ENCODE measurements at places on chromosomes 2 and 18.

DNA sequence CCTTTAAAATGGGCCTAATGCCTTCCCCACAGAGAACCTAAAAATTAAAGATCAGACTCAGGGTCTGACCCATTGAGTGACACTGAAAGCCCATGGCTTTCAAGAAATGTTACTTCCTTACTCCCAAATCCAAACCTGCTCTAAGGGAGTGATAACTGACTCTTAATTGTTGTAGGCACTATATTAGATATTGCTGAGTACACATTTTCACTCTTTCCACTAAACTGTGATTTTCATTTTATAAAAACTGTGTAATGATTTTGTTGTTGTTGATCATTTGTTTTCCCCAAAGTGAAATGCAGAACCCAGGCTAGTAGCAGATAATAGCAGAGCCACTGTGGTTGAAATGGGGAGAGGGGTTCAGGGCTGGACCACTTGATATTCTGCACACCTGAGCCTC is 87.1 kb downstream of the LRRTM1 start:
- H3K4me1 ChIP-seq = no peaks in the 10 kb centered on the region
- H3K36me3 ChIP-seq = no peaks in the 10 kb centered on the region
- no peaks in the 10 kb centered on the region for H3K27me3 ChIP-seq
- no peak for DNase-seq
- H3K27ac ChIP-seq = no peak overlapping the region

- DNase-seq = no peak
- no peak overlapping the region for H3K27ac ChIP-seq
- H3K4me1 ChIP-seq = no peaks in the 10 kb centered on the region
Measured at GRCh38 chr2:192165842-192166241, 28.9 kb downstream of the TMEFF2 start.

DNA sequence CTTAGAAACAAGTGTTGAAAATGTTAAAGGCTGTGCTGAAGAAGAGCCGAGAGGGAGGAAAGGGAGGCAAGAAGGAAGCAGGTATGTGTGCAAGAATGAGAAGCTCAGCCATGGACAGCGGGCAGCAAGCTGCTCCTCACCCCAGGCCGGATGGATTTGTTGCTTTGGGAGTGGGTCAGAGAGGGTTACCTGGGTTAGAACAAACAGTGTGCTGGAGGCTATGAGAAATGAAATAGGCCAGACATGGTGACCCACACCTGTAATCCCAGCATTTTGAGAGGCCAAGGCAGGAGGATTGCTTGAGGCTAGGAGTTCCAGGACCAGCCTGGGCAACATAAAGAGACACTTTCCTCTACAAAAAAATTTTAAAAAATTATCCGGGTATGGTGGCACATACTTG is 97.5 kb downstream of the TANC1 start:
- H3K27ac ChIP-seq = no peak overlapping the region
- no peak overlapping the region for H3K4me3 ChIP-seq
- DNase-seq = no peak

GRCh38 chr2:106956879-106957278 is 70.9 kb upstream of the ST6GAL2 start:
- no peak overlapping the region for H3K4me3 ChIP-seq
- no peaks in the 10 kb centered on the region for H3K36me3 ChIP-seq
- H3K4me1 ChIP-seq = no peaks in the 10 kb centered on the region
- H3K27me3 ChIP-seq = no peaks in the 10 kb centered on the region
- no peak for DNase-seq
- no peak overlapping the region for H3K27ac ChIP-seq

GRCh38 chr2:239267288-239267951 is 133.4 kb downstream of the HDAC4 start:
- peaks cover 47% of the 10 kb centered on the region for H3K4me1 ChIP-seq

- no peak overlapping the region for H3K27ac ChIP-seq
- H3K4me3 ChIP-seq = no peak overlapping the region
- H3K4me1 ChIP-seq = no peaks in the 10 kb centered on the region
- H3K27me3 ChIP-seq = no peaks in the 10 kb centered on the region
- H3K36me3 ChIP-seq = no peaks in the 10 kb centered on the region
Measured at GRCh38 chr18:57575542-57575941, 11.0 kb downstream of the FECH start.

DNA sequence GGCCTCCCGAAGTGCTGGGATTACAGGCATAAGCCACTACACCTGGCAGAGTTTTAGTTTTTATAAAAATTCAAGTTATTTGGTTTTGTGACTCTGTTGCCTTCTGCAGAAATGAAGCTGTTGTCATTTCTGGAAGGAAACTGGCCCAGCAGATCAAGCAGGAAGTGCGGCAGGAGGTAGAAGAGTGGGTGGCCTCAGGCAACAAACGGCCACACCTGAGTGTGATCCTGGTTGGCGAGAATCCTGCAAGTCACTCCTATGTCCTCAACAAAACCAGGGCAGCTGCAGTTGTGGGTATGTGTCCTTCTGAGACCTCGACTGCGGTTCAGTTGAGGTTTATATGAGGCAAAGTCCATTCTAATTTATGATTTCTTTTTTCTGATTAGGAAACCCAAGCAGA is 7.2 kb downstream of the MTHFD2 start:
- H3K27ac ChIP-seq = no peak overlapping the region
- peaks cover 47% of the 10 kb centered on the region for H3K4me1 ChIP-seq
- no peaks in the 10 kb centered on the region for H3K27me3 ChIP-seq
- H3K36me3 ChIP-seq = peaks cover 11% of the 10 kb centered on the region
- H3K4me3 ChIP-seq = no peak overlapping the region

DNA sequence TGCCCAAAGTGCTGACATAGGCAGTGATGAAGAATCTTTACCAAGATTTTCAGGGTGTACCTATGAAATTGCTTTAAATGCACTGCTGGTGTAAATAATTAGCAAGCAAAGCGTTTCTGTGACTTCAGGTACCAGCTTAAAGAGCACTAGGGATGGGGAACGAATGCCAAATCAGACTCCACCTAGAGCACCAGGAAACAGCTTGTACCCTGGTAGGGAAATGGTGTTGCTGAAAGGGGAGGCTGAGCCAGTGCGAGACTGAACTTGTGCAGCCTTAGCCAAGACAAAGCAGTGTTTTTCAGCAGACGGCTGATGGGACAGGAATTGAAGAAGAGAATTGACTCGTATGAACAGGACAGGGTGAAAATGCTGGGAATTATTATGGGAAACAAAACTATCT is 65.6 kb downstream of the TWSG1 start:
- H3K27ac ChIP-seq = no peak overlapping the region
- no peak overlapping the region for H3K4me3 ChIP-seq
- DNase-seq = no peak
- H3K36me3 ChIP-seq = no peaks in the 10 kb centered on the region
- no peaks in the 10 kb centered on the region for H3K4me1 ChIP-seq
- H3K27me3 ChIP-seq = no peaks in the 10 kb centered on the region

DNA sequence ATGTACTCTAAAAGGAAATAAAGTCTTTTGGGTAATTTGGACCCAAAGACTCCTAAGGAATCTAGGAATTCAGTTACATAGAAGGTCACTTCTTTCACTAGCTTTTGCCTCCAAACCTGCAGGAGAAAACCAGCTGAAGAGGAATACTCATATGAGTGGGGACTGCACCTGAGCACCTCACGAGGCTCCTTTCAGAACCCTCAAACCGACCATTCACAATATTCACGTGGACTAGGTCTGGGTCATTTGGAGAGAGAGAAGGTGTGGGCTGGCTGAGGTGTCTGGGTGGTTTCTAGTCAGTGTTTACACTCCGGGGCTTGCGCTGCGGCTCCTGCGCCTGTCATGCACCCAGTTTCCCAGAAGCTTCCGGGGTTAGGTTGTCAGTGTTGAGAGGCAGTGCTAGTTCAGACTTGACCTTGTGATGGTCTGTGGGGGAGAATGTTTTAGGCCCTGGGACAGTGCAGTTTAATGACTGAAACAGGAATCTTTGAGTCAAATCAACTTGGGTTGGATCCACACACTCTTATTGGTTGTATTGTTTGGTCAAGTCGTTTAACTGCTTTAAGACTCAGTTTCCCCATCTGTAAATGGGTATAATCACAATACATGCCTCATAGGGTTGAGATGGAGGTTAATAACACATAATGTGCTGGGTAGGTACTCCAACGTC is 78.4 kb downstream of the LIMS1 start:
- H3K27ac ChIP-seq = no peak overlapping the region
- no peak overlapping the region for H3K4me3 ChIP-seq
- no peak for DNase-seq
- H3K4me1 ChIP-seq = peaks cover 22% of the 10 kb centered on the region
- peaks cover 4% of the 10 kb centered on the region for H3K36me3 ChIP-seq

GRCh38 chr2:128442891-128443302 is 124.2 kb upstream of the HS6ST1 start:
- H3K36me3 ChIP-seq = no peaks in the 10 kb centered on the region
- H3K27ac ChIP-seq = no peak overlapping the region
- no peak for DNase-seq
- H3K4me3 ChIP-seq = no peak overlapping the region
- H3K27me3 ChIP-seq = peaks cover 2% of the 10 kb centered on the region
